ENCODE measurements at places on chromosomes 3 and 15. TPM values are rescaled to one million over a fixed set of nuclear protein-coding genes. Genes with fewer than 3 reads are reported as not detected.

- peaks cover 2% of the 10 kb centered on the region for H3K36me3 ChIP-seq
- H3K4me3 ChIP-seq, result peak overlapping the region; percentile 84
- no peaks in the 10 kb centered on the region for H3K27me3 ChIP-seq
- H3K4me1 ChIP-seq, result peaks cover 26% of the 10 kb centered on the region
Observed at GRCh38 chr15:64699751-64700388, 75.5 kb downstream of the RBPMS2 start.

DNA sequence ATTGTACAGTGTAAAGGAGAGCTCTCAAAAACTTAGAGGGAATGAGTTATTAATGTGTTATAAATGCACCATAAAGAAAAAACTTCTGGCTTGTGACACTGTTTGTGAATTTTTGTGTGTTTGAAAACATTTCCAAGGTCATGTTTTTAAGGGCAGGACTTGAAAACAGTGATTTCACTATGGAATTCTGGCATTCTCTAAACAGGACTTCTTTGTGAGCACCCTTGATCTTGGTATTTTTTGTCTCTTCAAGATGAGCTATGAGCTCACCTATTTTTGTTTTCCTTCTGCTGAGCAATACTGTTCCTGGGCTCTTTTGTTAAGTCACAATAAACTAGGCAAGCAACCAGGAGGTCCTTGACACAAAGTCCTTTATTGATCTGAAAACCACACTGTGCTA lies 284.4 kb downstream of the RBMS3 start:
- H3K4me3 ChIP-seq, result no peak overlapping the region
- H3K4me1 ChIP-seq, result no peaks in the 10 kb centered on the region
- no peaks in the 10 kb centered on the region for H3K27me3 ChIP-seq
- H3K27ac ChIP-seq, result no peak overlapping the region
- no peaks in the 10 kb centered on the region for H3K36me3 ChIP-seq

DNA sequence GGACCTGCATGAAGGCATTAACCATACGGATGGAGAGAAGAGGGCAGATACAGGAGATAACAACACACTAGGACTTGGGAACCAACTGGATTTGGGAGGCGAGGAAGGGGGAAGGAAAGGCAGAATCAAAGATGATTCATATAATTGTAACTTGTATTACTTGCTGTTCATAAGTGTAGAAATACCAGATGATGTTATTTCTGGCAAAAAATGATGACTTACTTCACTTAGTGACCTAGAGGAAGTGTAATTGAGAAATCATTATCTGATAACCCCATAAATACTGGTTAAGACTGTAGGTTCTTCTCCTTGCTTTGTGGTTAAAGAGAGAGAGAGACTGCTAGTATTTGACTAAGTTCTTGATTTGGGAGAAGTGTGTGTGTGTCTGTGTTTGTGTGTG lies 50.5 kb upstream of the GK5 start:
- no peak for DNase-seq
- no peak overlapping the region for H3K27ac ChIP-seq
- H3K27me3 ChIP-seq, result peaks cover 4% of the 10 kb centered on the region
- no peaks in the 10 kb centered on the region for H3K36me3 ChIP-seq
- no peaks in the 10 kb centered on the region for H3K4me1 ChIP-seq

Gene C3orf22
- not detected for polyA plus RNA-seq

- H3K4me3 ChIP-seq, result no peak overlapping the region
- no peaks in the 10 kb centered on the region for H3K36me3 ChIP-seq
- no peaks in the 10 kb centered on the region for H3K27me3 ChIP-seq
- no peak overlapping the region for H3K27ac ChIP-seq
Observed at GRCh38 chr3:63818282-63819150, 583 bp upstream of the C3orf49 start.

GRCh38 chr3:37477711-37478487 lies 303.5 kb upstream of the LRRFIP2 start:
- no peaks in the 10 kb centered on the region for H3K4me1 ChIP-seq
- H3K4me3 ChIP-seq, result no peak overlapping the region
- no peaks in the 10 kb centered on the region for H3K36me3 ChIP-seq
- DNase-seq, result no peak
- no peaks in the 10 kb centered on the region for H3K27me3 ChIP-seq

GRCh38 chr15:90463381-90463780 lies 66.3 kb upstream of the CRTC3 start:
- H3K27me3 ChIP-seq, result no peaks in the 10 kb centered on the region
- no peak overlapping the region for H3K27ac ChIP-seq

DNA sequence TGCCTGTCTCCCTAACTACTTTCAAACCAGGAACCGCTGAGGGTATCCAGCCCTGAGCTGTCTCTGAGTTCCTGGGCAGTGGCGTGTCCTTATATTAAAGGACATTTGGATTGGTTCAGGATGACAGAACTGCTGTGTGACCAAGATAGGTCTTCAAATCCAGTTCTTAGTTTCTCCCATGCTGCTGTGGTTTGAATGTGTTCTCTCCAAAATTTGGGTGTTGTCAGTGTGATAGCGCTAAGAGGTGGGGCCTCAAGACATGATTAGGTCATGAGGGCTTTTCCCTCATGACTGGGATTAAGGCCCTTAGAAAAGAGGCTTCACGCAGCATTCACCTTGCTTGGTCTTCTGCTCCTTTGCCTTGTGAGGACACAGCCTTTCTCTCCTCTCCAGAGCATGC lies 376.5 kb upstream of the TPM1 start:
- no peaks in the 10 kb centered on the region for H3K4me1 ChIP-seq
- H3K4me3 ChIP-seq, result no peak overlapping the region
- H3K36me3 ChIP-seq, result no peaks in the 10 kb centered on the region
- no peak for DNase-seq

- no peaks in the 10 kb centered on the region for H3K36me3 ChIP-seq
- H3K4me3 ChIP-seq, result no peak overlapping the region
- no peak overlapping the region for H3K27ac ChIP-seq
- no peaks in the 10 kb centered on the region for H3K27me3 ChIP-seq
Observed at GRCh38 chr3:44146073-44146472, 95.6 kb upstream of the TOPAZ1 start.

DNA sequence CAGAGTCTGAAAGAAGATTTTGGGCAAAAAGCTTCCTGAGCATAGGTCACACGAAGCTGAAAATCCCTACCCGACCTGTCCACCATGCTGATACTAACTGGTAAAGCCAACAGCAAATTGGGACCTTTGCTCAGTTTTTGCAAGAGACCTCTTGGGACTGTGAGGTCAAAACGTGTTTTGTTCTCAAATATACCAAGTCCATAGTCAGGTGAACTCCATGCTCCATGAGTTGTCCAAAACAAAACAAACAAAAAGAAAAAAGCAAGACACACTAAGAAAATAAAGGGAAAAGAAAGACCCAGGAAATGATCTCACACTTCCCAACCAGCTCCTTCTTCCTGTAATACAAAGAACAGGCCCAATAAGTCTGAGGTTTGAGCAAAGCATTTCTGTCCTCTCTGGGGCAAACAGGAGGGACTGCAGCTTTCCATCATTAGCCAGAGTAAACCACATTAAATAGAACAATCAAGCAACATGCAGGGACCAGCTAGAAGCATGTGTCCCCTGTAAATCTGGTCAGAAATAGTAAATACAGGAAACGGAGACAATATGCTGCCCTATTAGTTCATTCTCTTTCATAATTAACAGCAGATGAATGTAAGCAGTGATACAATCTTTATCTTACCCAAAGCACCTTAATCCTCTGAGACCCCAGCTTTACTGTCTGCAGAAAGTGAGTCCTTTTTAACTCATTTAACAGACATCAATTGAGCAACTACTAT lies 125.0 kb upstream of the LIPC start:
- H3K4me3 ChIP-seq, result no peak overlapping the region
- DNase-seq, result no peak
- H3K4me1 ChIP-seq, result peaks cover 2% of the 10 kb centered on the region

DNA sequence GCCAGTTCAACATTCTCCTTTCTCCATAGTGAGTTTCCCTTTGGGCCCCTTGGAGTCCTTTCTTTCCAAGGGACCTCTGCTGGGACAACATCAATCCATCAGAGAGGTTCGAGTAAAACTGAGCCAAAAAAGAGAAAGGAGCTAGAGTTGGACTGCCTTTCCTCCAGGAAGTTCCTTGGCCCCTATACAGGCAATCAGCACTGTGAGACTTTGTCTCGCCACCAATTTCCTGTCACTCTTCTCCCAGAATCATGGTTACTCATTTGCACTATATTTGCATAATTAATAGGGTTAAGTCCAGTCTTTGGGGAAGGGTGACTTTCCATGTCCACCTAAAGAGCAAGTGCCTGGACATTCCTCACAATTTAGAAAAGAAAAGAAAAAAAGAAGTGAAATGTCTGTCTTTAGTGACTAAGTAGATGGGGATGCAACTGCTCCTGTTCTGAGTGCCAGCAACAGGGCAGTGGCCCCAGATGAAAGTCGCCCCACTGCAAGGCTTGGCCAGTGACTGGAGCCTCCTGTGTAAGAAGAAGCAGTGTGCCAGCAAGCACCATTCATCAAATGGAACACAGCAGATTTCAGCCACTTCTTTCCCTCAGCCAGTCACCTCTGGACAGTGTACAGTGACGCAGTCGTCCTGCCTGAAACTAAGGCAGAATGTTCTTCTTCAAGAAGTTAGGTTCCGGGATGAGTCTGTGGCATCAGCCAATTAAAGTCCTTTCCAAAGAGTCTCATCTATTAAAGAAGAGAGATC lies 91.6 kb downstream of the FSIP1 start:
- H3K4me3 ChIP-seq, result no peak overlapping the region
- no peaks in the 10 kb centered on the region for H3K36me3 ChIP-seq
- H3K4me1 ChIP-seq, result peaks cover 6% of the 10 kb centered on the region
- no peak for DNase-seq
- no peak overlapping the region for H3K27ac ChIP-seq

DNA sequence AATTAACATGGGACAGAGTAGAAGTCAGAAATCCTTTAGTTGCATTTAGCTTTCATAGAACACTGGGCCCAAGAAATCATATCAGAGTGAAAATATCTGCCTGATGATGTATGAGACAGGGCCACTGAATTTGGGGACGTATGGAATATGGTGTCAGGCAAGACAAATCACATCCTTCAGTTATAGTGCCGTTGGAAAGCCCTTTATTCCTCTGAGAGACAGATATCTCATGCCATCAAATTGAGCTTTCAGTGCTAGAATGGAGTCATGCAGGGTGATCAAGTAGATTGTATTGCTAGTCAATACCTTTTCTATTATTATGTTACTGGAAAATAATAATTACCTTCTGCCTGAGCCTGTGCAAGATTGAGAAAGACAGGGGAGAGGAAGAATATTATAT lies 398.2 kb upstream of the RARB start:
- DNase-seq, result no peak
- no peak overlapping the region for H3K27ac ChIP-seq
- no peaks in the 10 kb centered on the region for H3K27me3 ChIP-seq

GRCh38 chr15:39455471-39455991 lies 125.3 kb upstream of the THBS1 start:
- H3K4me3 ChIP-seq, result no peak overlapping the region
- no peaks in the 10 kb centered on the region for H3K27me3 ChIP-seq
- H3K36me3 ChIP-seq, result no peaks in the 10 kb centered on the region
- no peak overlapping the region for H3K27ac ChIP-seq
- no peaks in the 10 kb centered on the region for H3K4me1 ChIP-seq

GRCh38 chr15:70166506-70167087 lies 68.9 kb upstream of the TLE3 start:
- H3K36me3 ChIP-seq, result no peaks in the 10 kb centered on the region
- peaks cover 4% of the 10 kb centered on the region for H3K4me1 ChIP-seq
- H3K27me3 ChIP-seq, result no peaks in the 10 kb centered on the region
- no peak for DNase-seq
- H3K4me3 ChIP-seq, result no peak overlapping the region

DNA sequence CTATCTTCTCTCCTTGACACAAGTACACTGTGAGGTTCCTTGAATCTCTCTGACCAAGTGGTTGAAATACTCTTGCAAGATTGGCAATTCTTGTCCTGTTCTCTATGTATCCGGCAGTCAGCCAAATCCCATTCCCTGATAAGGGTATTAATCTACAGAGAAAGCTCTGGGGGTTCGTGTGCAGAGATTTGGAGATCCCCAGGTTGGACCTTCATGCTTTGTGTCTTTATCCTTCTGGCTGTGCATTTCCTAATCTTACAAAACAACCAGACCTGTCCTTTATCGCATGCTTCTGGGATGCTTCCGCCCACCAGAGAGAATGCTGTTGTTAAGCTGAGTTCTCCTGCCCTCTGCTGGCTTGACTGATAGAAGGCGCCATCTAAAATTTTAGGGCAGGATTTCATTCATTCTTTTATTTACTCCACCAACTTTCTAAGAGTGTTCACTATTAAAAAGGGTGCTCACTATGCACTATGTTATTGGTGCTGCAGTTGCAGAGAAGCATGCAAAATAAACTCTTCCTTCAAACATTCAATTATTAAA lies 8.6 kb upstream of the SST start:
- H3K4me3 ChIP-seq, result no peak overlapping the region
- no peaks in the 10 kb centered on the region for H3K36me3 ChIP-seq
- H3K27ac ChIP-seq, result no peak overlapping the region
- DNase-seq, result no peak

- no peak overlapping the region for H3K4me3 ChIP-seq
- peaks cover 2% of the 10 kb centered on the region for H3K4me1 ChIP-seq
- no peaks in the 10 kb centered on the region for H3K27me3 ChIP-seq
- no peak overlapping the region for H3K27ac ChIP-seq
- H3K36me3 ChIP-seq, result no peaks in the 10 kb centered on the region
- DNase-seq, result no peak
Observed at GRCh38 chr3:55895897-55896566, 408.9 kb upstream of the WNT5A start.

Gene FOXB1
- polyA plus RNA-seq, result 2.7 TPM

DNA sequence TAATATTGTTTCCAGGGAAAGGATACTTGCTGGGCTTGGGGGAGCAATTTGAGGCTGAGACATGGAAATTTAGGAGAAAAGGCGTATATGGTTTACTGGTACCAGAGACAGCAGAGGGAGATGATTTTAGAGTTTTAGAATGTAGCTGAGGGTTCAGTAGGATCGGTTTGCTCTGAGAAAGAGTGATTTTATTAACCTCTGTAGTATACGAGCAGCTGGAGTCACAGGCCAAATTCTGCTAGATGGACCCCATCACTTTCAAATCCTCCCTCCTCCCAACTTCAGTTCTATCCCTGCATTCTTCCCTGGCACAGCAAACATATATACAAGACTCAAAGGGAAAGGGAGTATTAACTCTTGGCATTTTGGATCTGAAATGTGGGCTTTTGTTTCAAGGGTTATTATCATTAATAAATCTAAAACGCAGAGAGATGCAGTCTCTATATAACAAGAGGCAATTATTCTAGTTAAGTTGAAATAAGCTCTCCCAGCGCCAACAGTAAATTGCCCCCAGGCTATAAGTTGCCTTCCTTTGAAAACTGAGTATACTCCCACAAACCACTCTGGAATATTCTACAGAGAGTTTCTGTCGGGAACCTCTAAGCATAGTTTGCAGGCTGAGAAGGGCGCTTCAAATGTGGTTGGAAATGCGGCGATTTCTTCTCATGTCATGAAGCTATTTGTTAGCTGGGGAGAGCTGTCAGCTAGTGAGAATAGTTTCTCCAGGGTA lies 5.4 kb downstream of the CRABP1 start:
- H3K27me3 ChIP-seq, result no peaks in the 10 kb centered on the region
- H3K4me3 ChIP-seq, result no peak overlapping the region
- peaks cover 9% of the 10 kb centered on the region for H3K4me1 ChIP-seq
- peaks cover 8% of the 10 kb centered on the region for H3K36me3 ChIP-seq
- H3K27ac ChIP-seq, result no peak overlapping the region

- H3K4me3 ChIP-seq, result no peak overlapping the region
- no peaks in the 10 kb centered on the region for H3K27me3 ChIP-seq
- peaks cover 79% of the 10 kb centered on the region for H3K36me3 ChIP-seq
- no peak for DNase-seq
- no peak overlapping the region for H3K27ac ChIP-seq
Observed at GRCh38 chr15:63057468-63058345, 15.2 kb downstream of the TPM1 start.
